Stimulated activated CD8-positive, alpha-beta memory T cell treated with anti-CD3 and anti-CD28 coated beads, Interleukin-7, amount 100 ng/mL, for 1 hour (primary cell): ENCODE measurements at places on chromosomes 16 and 17.
A peak's percentile ranks its signal among the peaks of the same experiment; 100 is the strongest.

GRCh38 chr16:47127541-47127940 lies 16.2 kb downstream of the NETO2 start:
- DNase-seq, result no peak

GRCh38 chr17:74380086-74380958 lies 13.0 kb downstream of the GPR142 start:
- no peak for DNase-seq

DNA sequence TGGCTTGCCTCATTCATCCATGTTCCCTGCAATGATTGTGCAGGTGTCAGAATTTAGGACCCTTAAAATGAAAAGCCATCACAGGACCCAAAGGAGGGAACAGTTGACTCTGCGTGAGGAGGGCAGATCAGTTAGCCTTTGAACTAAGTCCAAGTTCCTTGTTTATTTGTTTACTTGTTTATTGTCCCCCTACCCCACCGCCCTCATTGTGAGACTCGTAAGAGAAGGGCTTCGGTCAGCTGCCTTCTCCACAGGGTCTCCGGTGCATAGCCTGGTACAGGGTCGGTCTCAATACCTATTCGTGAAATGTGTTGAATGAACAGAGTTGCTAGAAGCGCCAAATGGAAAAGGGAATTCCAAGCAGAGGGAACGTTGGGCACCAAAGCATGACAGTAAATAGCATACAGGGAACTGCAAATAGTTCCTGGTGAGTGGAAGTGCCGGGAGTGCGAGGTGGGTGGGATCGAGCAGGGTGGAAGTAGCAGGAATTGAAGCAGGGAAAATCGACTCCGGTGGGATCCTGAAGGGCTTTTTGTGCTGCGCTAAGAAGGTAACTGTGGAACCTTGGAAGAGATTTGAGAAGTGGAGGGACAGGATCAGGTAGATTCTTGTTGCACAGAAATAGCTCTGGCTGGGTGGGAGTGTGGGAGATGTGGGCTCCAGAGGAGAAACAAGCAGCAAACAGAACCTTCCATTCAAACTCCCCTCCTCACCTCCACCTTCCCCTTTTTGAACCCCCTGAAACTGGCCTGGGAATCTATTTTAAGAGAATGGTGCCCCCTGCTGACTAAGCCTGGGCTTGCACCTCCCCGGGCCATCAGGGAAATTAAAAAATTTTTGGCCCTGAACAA lies 12.7 kb downstream of the SLC35B1 start:
- DNase-seq, result peak; percentile 59

GRCh38 chr17:28379814-28380801 lies 8.6 kb downstream of the SARM1 start:
- DNase-seq, result no peak

DNA sequence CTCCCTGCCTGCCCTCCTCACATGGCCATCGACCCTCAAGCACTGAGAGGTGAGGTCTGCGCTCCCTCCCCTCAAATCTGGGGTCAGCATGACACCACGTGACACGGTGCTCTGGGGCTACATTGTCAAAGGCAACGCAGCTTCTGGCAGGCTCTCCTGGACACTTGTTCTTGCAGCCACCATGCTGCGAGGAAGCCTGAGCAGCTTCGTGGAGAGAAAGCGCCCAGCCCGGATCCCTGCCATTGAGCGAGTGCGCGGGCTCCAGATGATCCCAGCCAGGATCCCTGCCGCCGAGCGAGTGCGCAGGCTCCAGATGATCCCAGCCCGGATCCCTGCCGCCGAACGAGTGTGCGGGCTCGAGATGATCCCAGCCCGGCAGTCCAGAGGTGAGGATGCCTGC lies 70.9 kb upstream of the METRNL start:
- no peak for DNase-seq

DNA sequence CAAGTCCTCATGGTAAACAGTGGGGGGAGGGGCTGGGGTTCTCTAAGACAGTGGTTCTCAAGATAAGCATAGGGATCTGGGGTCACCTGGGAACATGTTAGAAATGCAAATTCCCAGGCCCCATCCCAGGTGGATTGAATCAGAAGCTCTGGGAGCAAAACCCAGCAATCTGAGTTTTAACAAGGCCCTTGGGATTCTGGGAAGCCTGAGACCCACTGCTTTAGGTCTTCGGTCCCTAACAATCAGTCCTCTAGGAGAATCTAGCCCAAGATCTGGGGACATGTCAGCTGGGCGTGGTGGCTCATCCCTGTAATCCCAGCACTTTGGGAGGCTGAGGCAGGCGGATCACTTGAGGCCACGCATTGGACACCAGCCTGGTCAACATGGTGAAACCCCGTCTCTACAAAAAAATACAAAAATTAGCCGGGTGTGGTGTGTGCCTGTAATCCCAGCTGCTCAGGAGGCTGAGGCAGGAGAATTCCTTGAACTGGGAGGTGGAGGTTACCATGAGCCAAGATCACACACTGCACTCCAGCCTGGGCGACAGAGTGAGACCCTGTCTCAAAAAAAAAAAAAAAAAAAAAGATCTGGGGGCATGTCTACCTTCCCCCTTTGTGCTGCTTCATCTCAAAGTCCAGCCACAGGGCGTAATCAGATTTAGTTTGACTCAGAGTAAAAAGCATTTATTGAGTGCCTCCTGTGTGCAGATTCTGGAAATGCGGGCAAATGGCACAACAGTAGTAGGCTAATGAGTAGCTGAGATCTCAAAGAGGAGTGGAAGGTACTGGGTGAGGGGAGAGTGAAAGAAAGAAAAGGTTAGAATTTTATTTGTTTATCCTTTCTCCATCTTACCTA lies 8.8 kb upstream of the NR1D1 start:
- no peak for DNase-seq

- DNase-seq, result no peak
Measured at GRCh38 chr16:25027781-25028180, 12.6 kb upstream of the ARHGAP17 start.

GRCh38 chr17:76441686-76442340 lies 11.1 kb downstream of the UBE2O start:
- no peak for DNase-seq

- DNase-seq, result no peak
Measured at GRCh38 chr17:70366386-70366785, 197.1 kb downstream of the KCNJ2 start.

DNA sequence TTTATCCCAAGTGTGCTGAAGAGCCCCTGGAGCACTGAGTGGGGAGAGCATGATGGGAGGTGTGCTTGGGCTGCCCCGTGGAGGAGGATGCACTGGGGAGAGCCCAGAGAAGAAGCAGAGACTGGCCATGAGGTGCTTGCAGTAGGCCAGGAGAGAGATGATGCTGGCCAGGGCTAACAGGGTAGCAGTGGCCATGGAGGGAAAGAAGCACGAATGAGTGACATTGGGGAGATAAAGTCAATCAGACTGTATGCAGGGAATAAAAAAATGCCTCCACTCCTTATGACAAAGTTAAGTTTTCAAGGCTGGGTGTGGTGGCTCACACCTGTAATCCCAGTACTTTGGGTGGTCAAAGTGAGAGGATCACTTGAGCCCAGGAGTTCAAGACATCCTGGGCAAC lies 5.4 kb upstream of the TMEM220 start:
- DNase-seq, result no peak

DNA sequence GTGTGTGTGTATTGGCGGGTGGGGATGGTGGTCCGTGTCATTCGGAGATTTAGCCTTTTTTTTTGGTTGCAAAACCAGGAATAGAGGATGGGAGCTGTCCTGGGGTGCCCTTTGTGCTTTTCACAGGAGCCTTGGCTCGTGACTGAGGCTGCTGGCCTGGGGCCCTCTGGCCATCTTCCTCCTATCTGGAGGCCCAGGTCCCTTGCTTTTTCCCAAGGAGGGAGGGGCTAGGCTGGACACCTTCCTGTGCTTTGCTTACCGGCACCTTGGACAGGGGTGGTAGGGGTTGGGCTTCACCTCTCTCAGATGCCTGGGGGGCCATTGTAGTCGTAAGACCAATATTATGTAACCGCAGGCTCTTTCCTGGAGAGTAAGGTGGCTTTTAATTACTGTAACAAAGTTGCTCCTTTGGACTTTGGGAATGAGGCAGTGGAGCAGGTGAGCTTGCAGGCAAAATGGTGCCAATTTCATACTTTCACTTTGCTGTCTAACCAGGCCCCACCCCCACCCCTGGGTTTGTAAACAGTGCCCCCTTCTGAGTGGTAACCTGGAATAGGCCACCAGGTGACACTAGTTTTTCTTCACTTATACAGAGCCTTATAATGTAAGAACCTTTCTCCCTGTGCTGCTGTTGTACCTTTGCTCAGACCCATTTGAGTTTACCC lies 1.2 kb downstream of the DYNLL2 start:
- no peak for DNase-seq

DNA sequence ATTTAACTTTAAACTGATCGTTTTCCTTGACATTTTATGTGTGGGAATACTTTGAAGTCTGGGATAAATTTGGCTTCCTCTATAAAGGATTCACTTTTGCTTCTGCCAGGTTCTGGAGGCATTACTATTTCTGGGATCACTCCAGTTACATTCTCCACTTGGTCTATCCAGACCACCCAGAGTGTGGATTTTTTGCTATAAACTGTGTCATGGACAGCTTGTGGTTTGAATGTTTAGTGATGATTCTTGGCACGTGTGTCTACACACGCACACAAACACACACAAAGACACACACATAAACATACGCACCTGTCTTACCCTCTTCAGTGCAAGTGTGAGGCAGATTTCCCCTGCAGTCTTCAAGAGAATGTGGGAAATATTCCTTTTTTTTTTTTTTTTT lies 27.4 kb upstream of the MSI2 start:
- no peak for DNase-seq

DNA sequence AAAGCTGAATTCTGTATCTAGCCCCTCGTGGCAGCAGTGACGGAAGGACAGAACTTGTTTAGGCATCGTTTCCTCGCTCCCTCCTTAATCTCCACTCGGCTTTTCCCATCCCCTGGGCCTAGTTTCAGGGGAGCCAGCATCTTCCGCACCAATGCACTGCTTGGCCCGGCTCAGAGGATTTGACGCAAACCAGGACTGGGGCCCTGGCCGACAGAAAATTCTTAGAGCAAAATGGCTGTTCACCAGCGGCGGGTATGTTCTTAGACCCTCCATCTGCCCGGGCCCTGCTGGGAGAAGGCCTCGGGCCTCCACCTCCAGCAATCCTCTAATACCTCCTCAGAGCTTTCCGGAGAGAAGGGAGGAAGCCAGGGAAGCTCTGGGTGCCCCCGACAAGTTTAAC lies 54.6 kb downstream of the TBC1D16 start:
- DNase-seq, result no peak

DNA sequence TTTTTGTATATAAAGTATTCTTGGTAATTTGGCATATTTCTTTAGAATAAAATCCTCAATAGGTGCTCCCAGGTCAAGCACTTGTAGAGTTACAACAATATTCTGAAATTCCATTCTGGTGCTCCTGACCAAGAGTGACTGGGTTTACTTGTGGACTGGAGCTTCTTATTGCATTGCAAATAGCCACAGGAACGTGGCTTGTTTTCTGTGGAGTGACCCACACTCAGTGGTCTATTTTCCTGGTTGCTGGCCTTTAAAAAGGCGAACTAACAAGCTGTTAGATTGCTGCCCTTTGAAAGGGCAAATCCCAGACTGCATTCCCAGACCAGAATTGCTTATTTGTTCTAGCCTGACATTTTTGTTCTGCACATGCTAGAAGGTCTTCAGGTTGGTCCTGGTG lies 658.8 kb upstream of the GOT2 start:
- DNase-seq, result no peak

DNA sequence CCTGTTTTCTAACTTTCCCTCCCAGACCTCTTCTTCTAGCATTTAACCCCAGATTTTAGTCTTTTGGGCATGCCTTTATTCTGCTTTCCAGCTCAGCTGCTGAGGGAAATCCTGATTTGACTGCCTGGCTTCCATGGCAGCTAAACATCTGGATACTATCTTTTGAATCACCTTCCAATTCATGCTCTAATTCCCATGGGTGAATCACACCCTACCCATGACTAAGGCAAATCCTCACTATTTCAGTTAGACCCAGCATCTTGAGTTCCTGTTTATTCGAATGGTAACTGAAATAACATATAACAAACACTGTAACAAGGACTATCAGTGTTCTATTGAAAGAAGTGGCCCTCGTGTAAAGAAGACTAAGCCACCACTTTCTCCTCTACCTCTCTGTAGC lies 29.8 kb downstream of the CA10 start:
- no peak for DNase-seq

DNA sequence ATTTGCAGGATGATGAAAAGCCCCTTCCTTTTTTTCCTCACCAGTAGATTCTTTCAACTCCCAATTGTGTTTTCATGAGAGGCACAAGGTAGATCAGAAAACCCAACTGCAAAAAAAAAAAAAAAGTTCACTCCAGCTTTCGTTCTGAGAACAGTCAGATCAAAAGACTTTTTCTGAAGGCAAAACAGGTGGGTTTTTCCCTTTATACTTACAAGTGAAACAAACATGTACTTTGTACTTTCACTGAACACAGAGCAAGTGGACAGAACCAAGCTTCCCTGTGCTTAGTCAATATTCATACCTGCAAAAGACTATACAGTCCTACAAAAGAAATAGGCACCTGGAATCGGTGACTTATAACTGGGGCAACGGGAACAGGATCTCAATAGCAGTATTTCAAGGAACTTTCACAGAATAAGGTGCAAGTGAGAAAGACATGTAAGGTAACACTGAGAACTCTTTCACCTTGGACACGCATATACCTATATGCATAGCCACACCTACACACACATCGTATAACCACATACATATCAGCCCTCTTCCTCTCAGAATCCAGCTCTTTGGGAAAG lies 54.1 kb downstream of the TOX3 start:
- no peak for DNase-seq

- no peak for DNase-seq
Measured at GRCh38 chr16:56298948-56299596, 107.8 kb downstream of the GNAO1 start.

DNA sequence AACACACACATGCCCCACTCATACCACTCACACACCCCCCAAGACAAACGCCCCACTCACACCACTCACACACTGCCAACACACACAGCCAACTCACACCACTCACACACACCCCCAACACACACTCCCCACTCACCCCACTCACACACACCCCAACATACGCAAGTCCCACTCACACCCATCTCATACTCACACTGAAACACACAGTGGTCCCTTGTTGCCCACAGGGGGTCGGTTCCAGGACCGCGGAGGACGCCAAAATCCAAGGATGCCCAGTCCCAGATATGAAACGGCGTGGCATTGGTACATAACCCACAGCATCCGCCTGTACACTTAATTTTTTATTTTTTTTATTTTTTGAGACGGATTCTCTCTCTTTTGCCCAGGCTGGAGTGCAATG lies 20.9 kb downstream of the RNF213 start:
- DNase-seq, result no peak

GRCh38 chr17:49277638-49278037 lies 47.1 kb upstream of the PHOSPHO1 start:
- no peak for DNase-seq

DNA sequence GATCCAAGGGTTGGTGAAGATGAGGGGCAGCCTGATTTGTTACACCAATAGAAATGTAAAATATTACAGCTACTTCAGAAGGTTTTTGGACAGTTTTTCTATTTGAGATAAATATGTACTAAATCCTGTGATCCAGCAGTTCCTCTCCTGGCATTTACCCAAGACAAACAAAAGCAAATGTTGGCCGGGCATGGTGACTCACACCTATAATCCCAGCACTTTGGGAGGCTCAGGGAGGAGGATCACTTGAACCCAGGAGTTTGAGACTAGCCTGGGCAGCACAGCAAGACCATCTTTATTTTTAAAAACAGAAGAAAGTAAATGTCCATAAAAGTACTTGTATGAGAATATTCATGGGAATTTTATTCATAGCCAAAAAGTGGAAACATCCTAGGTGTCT lies 64.8 kb upstream of the MRC2 start:
- no peak for DNase-seq

- DNase-seq, result no peak
Measured at GRCh38 chr16:67847064-67847861, at the start of gene CENPT. Gene CENPT (minus strand): TSS chr16:67847693. CDS start chr16:67833859, 13,834 bp downstream.
